ENCODE measurements at places on chromosomes 13 and 19.

DNA sequence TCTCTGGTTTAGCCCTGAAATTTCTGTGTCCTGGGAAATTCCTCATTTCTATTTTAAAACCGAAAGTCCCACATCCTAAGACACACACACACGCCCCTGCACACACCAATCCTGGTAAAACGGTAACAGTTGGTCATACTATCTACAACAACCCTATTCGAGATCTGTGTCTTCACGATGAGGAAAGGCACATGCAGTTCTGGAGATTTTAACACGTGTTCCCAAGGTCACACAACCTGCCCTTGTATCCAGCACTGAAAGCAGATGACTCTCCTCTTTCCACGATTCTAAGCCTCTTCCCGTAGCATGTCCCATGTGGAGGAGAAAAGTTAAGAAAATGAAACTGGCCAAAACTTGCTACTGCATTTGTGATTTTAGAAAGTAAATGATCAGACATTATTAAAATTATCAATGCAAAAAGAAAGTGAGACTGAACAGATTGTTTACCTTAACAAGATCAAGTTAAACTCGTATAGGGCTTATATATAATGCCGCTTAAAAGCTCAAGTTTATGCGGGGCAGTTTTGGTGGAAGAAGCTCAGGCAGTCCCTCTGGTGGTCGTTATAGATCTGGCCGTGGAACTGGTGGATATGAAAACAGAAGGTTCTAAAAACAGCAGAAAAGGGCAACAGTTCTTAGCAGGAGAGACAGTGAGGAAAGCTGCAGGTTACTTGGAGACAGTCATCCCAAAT lies 32.7 kb downstream of the VSTM1 start:
- DNase-seq, result no peak

- no peak for DNase-seq
These were observed 11.7 kb downstream of the NOP53 start for GRCh38 chr19:47756953-47757608.

GRCh38 chr19:4997297-4997696 lies 28.4 kb downstream of the KDM4B start:
- DNase-seq, result no peak

DNA sequence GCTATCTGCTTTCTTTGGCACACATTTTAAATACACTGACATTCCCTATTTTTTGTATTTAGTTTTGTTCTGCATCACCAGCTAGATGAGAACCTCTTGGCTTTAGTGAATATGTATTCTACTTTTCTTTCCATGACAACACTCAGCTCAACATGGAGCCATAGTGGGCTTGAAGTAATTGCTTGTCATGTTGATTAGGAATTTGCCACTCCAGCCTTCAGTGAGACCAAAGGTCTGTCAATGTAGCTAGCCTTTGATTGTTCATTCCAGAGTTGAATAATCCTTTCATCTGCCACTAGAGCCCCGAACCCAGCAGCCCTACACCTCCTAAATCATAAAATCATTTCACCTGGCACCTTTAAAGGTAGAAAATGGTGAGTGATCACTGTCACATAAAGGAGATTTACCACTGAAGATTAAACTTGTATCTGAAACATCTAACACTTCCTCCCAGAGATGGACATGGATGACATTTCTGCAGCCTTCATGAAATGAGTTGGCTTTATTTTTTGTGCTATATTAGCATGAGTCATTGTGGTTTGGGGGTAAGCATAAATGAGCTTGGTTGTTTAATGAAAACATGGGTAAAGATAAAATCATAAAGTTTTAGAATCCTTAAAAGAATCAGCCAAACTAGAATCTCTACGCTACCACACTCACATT lies 29.2 kb upstream of the GARRE1 start:
- no peak for DNase-seq

DNA sequence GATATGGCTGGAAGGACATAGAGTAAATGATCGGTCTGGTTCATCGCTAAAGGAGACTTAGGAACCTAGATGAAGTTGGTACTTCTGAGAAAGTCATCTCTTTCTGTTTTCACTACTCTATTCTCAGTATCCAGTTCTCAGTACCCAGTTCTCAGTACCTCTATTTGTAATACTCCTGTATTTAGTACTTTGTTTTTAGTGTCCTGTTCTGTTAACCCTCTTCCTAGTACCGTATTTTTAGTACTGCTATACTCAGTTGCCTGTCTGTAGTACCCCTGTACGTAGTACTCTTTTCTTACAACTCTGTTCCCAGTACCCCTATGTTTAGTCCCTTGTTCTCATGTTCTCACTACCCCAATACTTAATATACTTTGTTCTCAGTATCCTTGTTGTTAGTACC lies 1.2 kb downstream of the RFXAP start:
- no peak for DNase-seq
